ENCODE measurements at places on chromosomes 6 and 20. TPM values are rescaled to one million over a fixed set of nuclear protein-coding genes. Genes with fewer than 3 reads are reported as not detected.
A peak's percentile ranks its signal among the peaks of the same experiment; 100 is the strongest.

DNA sequence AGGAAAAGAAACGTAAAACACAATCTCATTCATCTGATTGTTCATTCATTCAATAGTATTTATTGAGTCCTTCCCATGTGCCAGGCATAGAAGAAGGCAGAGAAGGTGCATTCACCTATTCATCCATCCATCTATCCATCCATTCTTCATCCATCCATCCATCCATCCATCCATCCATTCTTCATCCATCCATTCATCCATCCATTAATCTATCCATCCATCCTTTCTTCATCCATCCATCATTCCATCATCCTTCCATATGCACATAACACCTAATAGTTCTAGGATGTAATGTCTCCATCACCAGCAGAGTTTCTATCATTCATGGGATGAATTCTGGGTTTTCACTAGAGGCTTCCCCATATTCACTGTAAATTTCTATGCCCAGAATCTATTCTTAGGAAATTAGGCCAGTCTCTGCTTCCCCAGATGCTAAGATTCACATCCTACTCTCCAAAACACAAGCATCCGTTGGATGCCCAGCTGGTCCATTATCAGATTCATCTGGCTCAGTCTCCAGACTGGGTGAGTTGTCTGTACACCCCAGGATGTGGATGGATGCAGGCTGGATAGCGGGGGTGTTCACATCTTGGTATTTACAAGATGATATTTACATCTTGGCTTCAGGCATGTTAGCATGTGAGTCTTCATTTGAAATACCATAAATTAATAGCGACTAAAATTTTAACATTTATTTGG is 517.7 kb upstream of the SULF2 start:
- peaks cover 12% of the 10 kb centered on the region for H3K4me1 ChIP-seq
- H3K4me3 ChIP-seq: no peak overlapping the region
- no peak overlapping the region for H3K27ac ChIP-seq
- no peaks in the 10 kb centered on the region for H3K36me3 ChIP-seq

DNA sequence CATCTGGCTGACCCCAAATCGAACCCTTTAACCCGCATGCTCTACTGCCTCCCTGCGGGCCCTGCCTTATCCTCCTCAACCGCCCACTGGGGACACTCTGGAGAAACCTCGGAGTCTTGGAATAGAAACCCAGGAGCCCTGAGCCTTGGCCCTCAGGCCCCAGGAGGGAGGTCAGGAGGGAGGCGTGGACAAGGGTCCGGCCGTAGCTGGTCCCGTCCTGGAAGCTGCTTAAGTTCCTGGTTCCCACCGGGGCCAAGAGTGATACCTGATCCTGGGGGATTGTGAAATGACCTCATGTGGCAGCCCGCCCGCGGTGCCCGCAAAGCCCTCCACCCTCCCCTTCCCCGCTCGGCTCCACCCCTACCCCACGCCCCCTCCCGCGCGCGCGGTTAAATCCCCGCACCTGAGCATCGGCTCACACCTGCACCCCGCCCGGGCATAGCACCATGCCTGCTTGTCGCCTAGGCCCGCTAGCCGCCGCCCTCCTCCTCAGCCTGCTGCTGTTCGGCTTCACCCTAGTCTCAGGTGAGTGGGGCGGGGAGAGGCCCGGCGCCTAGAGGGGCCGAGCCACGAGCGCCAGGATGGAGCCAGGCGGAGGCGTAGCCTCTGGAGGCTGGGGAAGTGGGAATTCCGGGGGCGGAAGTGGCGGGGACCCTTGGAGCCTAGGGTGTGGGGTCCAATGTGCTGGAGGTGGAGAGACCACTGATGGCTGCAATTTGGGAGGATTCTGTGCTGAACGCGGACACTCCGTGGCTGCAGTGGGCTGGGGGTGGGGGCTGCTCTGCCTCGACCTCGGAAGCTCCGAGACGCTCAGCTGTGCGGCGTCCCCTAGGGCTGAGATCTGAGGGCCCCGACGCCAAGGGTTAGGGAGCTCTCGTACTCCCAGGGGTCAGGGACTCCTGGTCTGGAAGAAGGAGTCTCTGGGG is at the start of gene WFDC2:
Gene WFDC2 (plus strand): TSS at position 418 of the 926 bp plus-strand sequence. CDS start 29 bp downstream, at position 447.
- no peaks in the 10 kb centered on the region for H3K36me3 ChIP-seq
- no peak for DNase-seq
- peaks cover 70% of the 10 kb centered on the region for H3K27me3 ChIP-seq
- peak within 1 kb of the TSS; percentile 58 for H3K4me3 ChIP-seq
- no peak within 1 kb of the TSS for H3K27ac ChIP-seq
- H3K4me1 ChIP-seq: no peaks in the 10 kb centered on the region

PACRG gene
- total RNA-seq: 0.13 TPM

DNA sequence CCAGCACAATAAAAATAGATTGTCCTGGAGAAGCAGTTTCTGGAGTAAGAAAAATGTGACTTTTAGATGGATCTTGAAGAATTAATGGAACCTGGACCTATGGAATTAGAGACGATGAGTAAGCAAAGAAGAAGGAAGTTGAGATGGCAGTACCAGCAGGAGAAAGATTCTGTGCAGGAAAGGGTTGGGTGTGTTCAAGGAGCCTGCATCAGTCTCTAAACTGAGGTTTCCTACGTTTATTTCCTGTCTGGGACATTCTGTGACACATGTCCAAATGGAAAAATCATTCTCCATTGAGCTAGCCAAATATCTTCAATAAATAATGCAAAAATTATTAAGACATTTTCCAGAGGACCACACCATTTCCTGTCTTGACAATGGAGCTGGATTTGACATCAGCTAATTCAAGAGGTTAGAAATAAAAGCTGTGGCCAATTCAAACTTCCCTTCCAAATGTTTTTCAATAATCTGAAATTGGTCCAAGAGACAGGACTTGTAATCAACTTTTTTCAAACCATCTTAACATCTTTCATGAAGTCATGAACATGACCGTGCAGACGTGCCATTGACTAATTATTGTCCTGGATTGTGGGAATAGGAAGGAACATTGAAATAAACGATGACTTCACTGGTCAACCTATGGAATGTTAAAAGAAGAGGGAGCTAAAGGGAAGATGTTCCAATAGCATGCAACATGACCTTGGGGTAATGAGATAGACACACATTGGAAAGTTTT is 198.3 kb downstream of the ZNF217 start:
- no peaks in the 10 kb centered on the region for H3K27me3 ChIP-seq
- DNase-seq: no peak
- H3K4me1 ChIP-seq: no peaks in the 10 kb centered on the region
- H3K4me3 ChIP-seq: no peak overlapping the region
- no peak overlapping the region for H3K27ac ChIP-seq

GRCh38 chr6:91057689-91058088 is 470.8 kb upstream of the MAP3K7 start:
- no peaks in the 10 kb centered on the region for H3K27me3 ChIP-seq
- no peak overlapping the region for H3K27ac ChIP-seq
- no peaks in the 10 kb centered on the region for H3K36me3 ChIP-seq
- no peak overlapping the region for H3K4me3 ChIP-seq
- H3K4me1 ChIP-seq: no peaks in the 10 kb centered on the region

POLR3F gene
- 11.2 TPM for total RNA-seq

MICAL1 gene
- total RNA-seq: 57.8 TPM

DNA sequence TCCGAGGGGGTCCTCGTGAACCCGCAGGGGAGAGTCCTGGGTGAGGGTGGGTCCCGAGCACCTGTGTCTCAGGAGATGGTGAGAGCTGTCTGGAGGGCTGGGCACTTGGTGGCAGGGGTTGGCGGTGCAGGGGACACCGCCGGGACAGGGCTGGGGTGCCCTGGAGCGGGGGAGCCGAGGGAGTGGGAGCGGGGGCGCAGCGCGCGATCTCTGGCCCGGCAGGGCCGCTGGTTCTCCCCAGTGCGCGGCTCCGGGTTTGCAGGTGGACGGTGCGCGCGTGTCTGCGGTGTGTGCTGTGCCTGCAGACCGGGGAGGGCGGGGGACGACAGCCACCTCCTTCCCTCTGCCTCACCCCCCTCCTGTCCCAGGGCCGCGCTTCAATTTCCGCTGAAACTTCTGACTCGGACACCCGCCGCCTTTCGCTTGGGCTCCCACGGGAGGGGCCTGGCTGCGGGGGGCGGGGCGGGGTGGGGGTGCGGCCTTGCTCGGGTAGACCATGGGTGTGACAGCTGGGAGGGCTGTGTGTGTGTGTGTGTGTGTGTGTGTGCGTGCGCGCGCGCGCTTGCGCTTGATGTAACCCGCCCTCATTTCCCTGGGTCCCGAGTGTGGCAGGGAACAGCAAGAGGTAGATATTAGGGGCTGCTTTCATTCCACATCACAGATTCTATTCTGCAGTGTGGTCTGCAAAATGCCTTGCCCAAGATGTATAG is 1.2 kb downstream of the TRIB3 start:
- peak overlapping the region; percentile 72 for H3K27ac ChIP-seq
- H3K4me1 ChIP-seq: no peaks in the 10 kb centered on the region
- H3K27me3 ChIP-seq: no peaks in the 10 kb centered on the region
- H3K36me3 ChIP-seq: peaks cover 9% of the 10 kb centered on the region
- DNase-seq: peak; percentile 82
- peak overlapping the region; percentile 86 for H3K4me3 ChIP-seq

GRCh38 chr20:32995802-32996201 is 8.4 kb downstream of the SUN5 start:
- peaks cover 29% of the 10 kb centered on the region for H3K27me3 ChIP-seq
- H3K4me3 ChIP-seq: no peak overlapping the region
- H3K4me1 ChIP-seq: no peaks in the 10 kb centered on the region
- no peak overlapping the region for H3K27ac ChIP-seq
- no peak for DNase-seq
- no peaks in the 10 kb centered on the region for H3K36me3 ChIP-seq

BHLHE23 gene
- total RNA-seq: not detected

GRCh38 chr6:35025232-35026188 is 115.6 kb downstream of the TCP11 start:
- H3K4me1 ChIP-seq: peaks cover 34% of the 10 kb centered on the region
- DNase-seq: peak; percentile 46
- H3K4me3 ChIP-seq: peak overlapping the region; percentile 26
- H3K27ac ChIP-seq: peak overlapping the region; percentile 33
- H3K27me3 ChIP-seq: no peaks in the 10 kb centered on the region

DNA sequence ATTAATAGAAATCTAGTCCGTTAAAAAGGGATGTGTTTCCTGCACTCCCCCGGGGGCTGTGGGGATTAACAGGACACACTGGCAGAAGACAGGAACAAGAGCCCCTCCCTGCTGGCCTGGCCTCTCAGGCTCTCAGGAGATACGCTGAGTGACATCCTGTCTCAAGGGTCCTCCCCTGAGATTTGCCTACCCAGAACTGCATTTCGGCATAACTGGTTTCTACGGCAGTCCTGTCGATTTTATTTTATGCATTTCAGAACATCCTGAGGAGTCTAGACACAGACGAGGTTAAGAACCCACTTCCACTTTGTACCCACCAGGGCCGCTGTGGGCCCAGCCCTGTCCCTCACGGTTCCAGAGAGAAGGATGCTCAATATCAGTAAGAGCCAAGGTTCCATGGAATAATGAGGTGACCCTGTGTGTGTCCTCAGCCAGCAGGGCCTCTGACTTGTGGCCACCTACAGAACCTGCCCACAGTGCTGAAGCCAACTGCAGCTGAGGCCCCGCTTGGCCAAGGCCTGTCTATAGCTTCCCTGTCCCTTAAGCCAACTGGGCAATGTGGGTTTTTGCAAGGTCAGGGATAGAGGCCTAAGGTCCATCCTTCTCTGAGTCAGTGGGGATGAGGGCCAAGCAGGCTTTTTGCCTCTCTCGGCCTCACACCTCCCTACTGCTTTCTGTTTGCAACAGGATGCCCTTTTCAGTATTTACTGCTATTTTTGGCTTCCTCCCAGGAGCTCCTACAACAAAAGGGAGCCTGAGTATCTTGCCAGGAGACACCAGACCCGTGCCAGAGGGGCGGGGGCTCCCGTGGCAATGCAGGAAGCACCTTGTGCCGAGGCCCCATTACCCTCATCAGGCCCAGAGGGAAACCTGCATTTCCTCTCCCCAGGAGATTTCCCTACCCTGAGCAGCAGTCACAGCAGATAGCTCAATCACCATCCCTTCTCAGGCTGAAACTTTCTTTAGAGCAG is 14.7 kb downstream of the UQCC2 start:
- peak; percentile 68 for DNase-seq
- peaks cover 48% of the 10 kb centered on the region for H3K4me1 ChIP-seq
- no peaks in the 10 kb centered on the region for H3K27me3 ChIP-seq
- H3K4me3 ChIP-seq: no peak overlapping the region
- H3K27ac ChIP-seq: peak overlapping the region; percentile 42

LTV1 gene
- total RNA-seq: 13.3 TPM
